Esophagus squamous epithelium (tissue), 5 donors: ENCODE measurements at places on chromosomes 1 and 21. TPM values are rescaled to one million over a fixed set of nuclear protein-coding genes. Genes with fewer than 3 reads are reported as not detected.

DNA sequence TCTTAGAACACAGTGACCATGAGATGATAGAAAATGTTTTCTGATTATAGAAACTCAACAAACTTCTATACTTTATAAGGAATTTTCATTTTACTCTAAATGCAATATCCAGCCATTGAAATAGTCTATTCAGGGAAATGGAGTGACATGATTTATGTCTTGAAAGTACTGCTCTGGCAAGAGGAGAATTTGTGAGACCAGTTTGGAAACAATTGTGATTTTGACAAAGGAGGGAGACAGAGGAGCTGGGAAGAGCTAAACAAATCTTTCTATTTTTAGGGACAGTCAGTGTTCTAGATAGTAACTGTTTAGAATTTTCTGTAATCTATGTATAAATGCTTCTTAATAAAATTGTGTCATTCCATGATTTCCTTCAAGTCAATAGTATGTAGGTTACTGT is 252.3 kb downstream of the FMN2 start:
- no peak for DNase-seq

- no peak for DNase-seq
Measured at GRCh38 chr1:226530591-226530990, 18.0 kb upstream of the STUM start.

DNA sequence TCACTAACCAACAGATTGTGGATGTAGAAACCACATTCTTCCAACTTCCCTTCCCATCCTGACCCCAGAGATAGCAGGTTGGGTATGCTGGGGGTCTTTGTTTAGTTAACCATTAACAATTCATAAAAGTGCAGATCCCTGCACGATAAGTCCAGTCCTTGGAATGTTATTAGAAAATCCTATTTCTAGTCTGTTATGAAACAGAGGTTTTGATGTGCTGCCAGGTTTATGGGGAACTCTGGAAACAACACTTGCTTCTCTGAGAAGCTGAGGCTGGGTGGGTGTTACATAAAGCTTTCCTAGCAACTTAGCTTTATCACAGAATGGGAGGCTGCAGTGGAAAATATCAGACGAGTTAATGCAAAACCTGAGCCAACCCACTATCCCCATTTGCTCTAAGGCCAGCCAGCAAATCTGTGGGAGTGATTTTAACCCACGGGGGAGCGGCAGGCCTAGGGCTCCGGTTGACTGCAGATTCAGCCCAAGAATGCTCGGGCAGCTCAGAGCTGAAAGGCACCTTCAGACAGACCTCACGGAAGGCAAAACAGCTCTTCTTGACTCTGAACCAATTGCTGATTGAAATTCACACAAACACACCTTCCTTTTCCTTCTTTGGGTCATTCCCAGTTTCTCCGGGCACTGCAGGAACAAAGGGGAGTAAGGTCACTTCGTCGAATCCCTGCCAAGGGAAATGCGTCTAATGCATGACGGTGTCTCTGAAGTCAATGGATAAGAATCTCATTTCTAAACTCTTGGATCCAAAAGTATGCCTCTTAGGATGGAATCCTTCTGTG is 111.7 kb upstream of the IRF2BP2 start:
- DNase-seq = no peak

DNA sequence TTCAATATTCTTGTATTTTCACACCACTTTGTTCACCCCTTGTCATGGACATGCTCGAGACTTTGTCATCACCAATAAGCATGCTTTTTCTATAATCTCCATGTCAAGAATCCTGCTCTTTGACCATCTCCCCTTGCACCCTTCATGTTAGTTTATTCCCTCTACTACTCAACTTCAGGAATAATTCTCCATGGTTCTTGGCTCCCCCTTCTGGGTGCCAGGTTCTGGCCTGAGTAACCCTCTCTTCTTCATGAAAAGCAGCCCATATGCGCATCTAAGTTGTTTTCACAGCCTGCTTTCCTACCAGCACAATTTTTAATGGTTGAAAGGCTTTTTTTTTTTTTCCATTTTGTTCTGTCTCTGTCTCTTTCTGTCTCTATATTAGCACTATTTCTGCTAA is 160.7 kb downstream of the LEPR start:
- no peak for DNase-seq

Gene ERICH3
- not detected for total RNA-seq

- no peak for DNase-seq
Measured at GRCh38 chr1:118927427-118928187, 60.5 kb downstream of the TBX15 start.

DNA sequence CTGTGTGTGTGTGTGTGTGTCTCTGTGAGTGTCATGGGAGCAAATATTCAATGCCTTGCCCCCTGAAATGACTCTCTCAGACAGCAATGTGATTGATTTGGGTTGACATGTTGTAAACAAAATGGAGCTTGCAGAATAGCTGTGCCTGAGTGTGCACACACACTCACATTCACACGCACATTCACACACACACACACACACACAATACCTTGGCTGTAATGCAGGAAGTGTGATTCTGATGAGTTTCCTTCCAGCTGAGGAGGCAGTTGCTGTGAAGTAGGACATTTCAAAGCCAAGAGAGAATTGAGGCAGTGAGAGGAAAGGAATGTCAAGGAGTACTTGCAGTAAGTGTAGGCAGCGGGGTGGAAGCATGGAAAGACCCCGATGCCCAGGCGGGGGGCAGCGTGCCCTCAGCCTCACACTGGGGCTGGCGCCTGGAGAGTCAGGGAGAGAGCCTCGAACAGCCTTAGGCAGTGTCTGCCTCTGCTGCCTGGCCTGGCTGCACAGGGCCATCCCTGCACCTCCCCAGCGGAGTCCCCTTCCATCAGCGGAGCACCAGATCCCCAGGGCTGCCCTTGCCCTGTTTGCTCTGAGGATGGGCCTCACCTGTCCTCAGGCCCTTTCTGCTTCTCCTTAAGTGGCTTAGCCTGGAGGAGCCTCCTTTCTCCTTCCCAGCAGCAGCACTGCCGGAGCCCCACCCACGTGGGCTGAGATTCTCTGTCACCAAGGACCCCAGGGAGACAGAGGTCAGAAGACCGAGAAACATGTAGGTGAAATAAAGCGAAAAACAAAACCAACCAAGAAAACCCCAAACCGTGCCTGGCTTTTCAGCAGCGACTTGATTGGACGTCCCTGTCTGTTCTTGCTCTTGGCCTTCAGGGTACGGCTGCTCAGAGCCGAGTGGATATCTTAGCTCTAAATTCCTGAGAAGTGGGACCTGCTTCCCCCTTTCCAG is 9.2 kb downstream of the VASH2 start:
- DNase-seq = no peak

Gene MCOLN3
- 2.3 TPM for total RNA-seq

GRCh38 chr1:242088875-242089274 is 90.0 kb upstream of the MAP1LC3C start:
- DNase-seq = no peak

Gene KIF17
- total RNA-seq = not detected

GRCh38 chr1:162327144-162327787 is 49.4 kb downstream of the SPATA46 start:
- no peak for DNase-seq

DNA sequence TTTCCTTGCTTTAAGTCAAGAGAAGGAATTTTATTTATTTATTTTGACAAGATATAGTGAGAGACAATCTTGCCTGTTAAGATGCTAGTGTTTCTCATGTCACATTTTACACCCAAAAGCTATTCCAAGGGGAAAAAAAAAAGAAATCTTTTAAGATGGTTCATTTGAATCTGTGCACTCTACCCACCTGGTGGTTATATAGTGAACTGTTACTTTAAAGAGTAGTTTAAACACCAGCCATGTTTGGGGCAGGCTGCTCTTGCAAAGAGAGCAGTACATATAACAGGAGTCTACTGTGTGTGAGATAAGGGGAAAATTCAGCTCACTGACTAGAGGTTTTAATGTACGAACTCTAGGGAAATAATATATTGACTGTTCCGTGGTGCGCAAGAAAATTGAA is 3.3 kb upstream of the ELAVL4 start:
- no peak for DNase-seq

DNA sequence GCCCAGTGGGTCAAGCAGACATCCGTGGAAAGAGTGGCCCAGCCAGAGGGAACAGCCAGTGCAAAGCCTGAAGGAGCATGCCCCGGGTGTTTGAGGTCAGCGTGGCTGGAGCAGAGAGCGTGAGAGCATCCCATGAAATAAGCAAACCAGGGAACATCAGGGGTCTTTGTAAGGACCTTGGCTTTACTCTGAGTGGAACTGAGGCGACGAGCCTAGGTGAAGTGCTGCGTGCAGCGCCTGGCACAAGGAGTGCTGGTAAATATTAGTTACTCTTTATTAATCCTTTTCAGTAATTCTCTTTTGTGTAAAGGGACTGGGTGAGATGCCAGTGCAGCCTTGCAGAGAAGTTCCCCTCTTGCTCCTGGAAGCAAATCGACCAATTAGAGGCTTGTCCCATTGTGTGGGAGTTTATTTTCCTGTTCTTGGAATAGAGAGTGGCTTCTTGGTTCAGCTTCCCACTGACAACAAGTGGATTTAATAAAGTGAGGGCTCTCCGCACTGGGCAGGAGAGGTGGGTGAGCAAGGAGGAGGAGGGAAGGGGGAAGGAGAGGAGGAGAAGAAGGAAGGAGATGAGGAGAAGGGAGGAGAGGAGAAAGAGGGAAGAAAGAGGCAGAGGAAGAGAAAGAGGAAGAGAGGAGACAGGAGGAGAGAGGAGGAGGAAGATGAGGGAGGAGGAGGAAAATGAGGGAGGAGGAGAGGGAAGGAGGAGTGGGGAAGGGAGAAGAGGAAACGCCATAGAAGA is 37.6 kb upstream of the DISP3 start:
- DNase-seq = no peak

Gene CHRNB2
- 0.38 TPM for total RNA-seq

Gene C4BPA
- 0.67 TPM for total RNA-seq
